PC-9 (cell line): ENCODE measurements at places on chromosomes 3 and 15.

- no peak for DNase-seq
Measured at GRCh38 chr3:43095370-43095769, 10.5 kb downstream of the POMGNT2 start.

DNA sequence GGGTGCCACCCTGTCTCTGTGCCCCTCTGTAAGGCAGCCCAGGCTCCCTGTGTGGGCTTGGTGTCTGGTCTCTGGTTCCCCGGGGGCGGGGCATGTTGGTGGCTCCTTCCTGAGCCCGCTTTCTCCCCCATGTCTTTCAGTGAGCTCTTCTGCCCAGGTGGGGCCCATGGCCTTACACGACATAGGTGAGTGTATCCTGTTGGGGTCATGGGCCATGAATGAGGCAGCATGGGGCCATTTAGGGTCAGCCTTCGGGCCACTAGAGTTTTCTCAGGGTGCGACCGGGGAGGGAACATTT is 195.1 kb downstream of the UBE3A start:
- no peak for DNase-seq

DNA sequence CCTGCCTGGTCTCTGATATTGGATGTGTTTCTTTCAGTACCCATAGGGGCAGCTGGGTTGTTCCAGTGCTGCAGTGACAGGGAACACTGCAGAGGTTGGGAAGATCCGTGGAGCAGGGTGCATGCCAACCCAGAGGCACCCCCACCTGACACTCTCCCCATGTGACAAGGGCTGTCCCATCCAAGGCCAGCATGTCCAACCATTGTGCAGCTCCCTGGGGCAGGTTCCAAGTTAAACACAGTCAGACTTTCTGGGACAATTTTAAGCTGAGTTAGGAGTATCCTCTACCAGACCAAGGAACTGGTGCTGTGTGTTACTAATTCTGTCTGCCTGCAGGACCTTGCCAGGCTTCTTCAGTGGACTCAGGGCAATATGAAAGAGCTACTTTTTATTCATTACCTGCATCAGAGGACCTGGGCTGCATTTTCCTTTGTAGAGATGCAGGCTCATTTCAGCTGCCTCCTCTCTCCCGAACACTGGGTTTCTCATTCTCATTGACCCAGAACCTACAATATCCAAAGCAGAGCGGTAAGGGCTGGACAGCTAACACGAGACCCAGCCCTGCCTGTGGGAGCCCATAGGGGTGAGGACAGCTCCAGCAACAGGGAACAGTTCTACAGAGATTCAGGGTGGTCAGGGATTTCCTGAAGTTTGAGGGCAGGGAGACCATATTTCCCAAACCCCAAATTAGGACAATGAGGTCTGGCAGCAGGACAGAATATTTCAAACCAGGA is 72.7 kb downstream of the SPSB4 start:
- DNase-seq, result no peak

- peak; percentile 12 for DNase-seq
Measured at GRCh38 chr15:98966091-98966787, 41.4 kb downstream of the PGPEP1L start.

GRCh38 chr3:126291061-126291460 is 66.1 kb downstream of the KLF15 start:
- no peak for DNase-seq

GRCh38 chr3:62318752-62319569 is 54.4 kb downstream of the FEZF2 start:
- peak; percentile 61 for DNase-seq

- DNase-seq, result peak; percentile 77
Measured at GRCh38 chr3:111538681-111539083, 3.3 kb upstream of the CD96 start.

DNA sequence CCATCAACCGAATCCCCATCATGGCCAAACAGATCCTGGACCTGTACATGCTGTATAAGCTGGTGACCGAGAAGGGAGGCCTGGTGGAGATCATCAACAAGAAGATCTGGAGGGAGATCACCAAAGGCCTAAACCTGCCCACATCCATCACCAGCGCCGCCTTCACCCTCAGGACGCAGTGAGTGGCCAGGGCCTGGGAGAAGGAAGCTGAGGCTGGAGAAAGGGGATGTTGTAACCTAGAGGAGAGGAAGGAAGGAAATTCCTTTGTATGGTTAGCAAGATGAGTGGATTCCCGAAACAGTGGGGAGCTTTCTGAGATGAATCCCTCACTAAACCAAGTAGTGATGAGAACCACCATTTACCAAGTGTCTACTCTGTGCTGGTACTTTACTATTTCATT is 25.8 kb upstream of the CLK3 start:
- no peak for DNase-seq

DNA sequence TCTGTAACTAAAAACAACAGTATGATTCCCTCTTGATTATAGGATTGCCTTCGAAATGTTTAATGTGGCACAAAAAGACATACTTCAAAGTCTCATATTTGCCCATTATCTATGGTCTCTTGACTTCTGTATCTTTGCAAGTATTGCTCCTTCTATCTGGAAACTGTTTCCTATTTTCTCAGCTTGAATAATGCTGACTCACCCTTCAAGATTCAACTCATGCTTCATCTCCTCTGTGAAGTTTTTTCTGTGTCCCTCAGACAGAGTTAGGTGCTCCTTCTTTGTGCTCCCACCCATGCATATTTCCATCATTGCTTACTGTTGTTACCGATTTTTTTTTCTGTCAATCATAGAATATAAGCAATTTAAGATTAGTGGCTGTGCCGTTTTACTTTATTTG is 192.8 kb upstream of the ROBO1 start:
- no peak for DNase-seq

- no peak for DNase-seq
Measured at GRCh38 chr3:116265976-116266584, 179.2 kb downstream of the LSAMP start.

- DNase-seq, result no peak
Measured at GRCh38 chr15:88069561-88069960, 187.0 kb downstream of the NTRK3 start.

DNA sequence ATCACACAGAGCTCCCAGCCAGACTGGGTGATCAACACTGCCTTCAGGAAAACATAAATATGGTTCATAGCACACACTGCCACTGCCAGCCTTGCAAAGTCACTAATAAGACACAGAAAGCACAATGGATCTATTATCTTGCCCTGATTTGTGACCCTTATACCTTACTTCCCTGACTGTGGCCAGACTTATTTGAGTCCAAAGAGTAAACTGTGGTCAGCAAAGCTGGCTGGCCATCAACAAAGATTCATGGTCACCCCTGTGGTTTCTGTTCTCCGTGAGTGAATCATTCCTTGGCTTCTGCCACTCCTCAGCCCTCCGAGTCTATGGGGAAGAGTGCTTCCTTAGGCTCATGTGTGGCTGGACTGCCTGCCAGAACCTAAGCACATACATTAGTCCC is 437.7 kb downstream of the RAP2B start:
- DNase-seq, result peak; percentile 73

GRCh38 chr3:74121761-74122160 is 492.7 kb downstream of the CNTN3 start:
- DNase-seq, result no peak

GRCh38 chr3:22122567-22122966 is 371.6 kb upstream of the ZNF385D start:
- DNase-seq, result no peak

DNA sequence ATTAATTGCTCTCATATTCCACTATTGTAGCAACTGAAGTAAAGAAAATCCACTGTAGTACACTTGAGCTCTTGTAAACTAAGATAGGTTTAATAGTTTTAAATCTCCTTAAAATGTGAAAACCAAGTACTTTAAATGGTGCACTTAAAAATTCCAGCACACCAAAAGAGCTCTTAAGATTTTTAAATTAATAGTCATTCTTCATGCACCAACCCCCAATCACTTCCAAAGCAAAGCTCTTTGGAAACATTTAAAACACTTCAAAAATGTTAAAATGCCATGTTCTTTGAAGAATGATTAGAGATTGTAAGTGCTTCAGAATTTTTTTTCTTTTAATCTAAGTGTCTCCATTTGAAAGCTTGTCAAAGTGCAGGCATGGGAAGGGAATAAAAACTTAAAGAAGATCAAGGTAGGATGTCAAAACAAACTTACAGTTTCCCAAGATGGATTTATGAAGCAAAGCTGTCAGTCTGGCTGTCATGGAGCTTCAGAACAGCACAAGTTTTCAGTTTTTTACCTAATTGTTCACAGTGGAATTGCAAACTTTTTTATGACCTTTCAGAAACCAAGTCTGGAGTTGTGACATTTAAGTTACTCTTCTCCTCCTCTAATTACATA is 84.3 kb downstream of the ARPP21 start:
- no peak for DNase-seq

DNA sequence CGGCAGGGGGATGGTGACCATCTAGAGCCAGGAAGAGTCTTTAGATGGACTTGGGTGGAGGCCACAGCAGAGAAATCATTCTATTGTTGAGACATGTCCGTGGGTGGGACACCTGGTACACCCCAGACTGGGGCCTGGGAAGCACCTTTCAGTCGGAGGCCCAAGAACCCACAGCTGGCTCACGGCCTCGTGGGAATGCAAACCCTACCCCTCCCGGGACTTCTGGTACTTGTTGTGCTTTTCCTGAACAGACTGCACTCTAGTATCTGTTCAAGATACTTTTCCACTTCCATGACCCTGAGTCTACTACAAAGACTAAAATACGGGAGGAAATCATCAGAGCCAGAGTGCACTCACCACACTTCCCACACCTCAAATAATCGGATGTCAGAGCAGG is 60.7 kb downstream of the BDH1 start:
- no peak for DNase-seq

DNA sequence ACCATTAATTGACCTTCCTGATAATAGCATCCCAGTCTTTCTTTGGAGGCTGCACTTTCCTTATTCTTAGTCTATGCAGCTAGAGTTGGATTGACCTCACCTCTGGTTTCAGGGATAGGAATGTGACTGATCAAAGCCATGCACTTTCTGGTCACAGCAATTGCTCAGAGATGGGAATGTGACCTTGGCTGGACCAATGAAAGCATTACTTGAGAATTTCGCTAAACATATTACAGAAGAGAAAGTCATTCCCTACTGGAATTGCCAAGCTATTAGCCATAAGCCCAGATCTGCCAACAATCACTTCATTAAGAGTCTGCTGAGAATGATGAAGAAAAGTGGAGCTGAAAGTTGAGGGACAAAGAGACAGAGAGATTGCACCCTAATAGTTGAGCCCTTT is 32.7 kb downstream of the RTP1 start:
- DNase-seq, result no peak

DNA sequence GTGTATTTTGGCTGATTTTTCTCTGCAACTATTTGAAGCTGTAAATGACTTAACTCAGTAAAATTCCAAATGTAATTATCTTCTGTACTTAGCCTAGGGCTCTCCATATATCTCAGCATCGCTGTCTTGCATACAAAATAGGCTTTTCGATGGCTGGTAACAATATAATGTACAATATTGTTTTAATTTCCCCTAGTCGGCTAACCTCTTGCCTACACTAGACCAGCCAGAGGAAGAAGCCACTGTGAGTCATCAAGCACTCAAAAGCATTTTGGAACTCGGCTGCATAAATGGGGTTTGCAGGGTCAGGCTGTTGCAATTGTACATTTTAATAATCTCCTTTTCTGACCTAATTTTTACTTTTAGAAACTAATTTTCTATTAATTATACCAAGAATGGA is 583.8 kb downstream of the FOXP1 start:
- no peak for DNase-seq

DNA sequence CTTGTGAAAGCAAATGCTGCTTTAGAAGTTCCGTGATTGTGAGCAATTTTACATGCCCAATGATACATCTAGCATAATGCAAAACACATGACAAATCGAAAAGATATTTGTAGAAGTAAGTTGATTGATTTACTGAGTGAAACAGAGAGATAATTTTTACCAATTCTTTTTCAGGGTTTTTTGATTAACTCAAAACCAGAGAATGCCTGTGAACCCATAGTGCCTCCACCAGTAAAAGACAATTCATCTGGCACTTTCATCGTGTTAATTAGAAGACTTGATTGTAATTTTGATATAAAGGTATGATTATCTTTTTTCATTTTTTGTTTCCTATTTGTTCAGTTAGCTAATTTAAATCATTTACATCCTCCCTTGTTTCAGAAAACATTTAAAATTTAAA is 58.8 kb downstream of the RNF13 start:
- no peak for DNase-seq
